ENCODE measurements at places on chromosomes 7 and 10. TPM values are rescaled to one million over a fixed set of nuclear protein-coding genes. Genes with fewer than 3 reads are reported as not detected.

DNA sequence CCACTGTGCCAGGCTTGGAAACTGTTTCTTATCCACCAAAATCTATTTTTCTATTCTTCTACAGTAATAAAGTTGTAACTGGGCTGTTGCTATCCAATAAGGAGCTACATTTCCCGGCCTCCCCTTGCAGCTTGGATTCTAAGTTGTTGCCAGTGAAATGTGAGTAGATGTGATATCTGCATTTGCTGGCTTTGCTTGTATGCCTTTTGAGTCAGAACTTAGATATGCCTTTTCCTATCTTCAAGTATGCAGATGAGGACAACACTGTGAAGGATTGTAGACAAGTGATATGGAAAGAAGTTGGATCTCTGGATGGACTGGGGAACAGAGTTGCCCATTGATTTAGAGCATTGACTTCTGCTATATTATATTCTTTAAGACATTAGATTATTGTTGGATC lies 236.9 kb downstream of the REEP3 start:
- DNase-seq = no peak

SYT15B gene
- total RNA-seq = 0.09 TPM

BCAP29 gene
- 151 TPM for total RNA-seq

FBXL13 gene
- total RNA-seq = 2.9 TPM

DNA sequence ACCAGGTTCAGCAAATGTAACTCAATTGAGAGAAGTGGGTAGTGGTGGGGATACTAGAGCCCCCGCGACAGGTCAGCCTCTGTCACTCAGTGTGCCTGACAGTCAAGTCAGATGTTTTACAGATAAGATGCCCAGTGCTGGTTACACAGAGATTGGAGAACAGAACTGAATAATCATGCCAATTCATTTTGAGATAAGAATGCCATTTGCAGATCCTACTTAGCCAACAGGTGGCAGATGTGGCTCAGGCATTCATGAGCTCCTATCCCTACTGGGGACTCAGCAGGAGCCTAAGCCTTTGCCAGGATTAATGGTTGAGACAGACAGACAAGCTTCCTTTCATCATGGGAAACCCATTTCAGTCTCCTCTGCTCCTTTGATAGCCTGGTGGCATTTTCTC lies 137.8 kb downstream of the MAPK8 start:
- DNase-seq = peak; percentile 58

DNA sequence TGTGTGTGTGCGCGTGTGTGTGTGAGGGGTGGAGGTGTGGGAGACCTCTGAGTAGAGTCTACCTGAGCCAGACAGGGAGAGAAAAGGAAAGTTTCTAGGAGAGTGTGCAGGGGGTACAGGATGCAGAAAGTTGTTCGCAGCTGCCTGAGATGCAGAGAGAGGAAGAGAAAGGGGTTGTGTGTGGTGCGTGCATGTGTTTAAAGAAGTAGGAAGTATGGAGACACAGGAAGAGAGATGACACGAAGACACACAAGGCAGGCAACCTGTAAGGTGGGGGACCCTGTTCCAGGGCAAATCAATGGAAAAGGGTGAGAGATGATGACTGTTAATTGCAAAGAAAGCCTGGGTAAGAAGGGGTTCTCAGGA lies 52.2 kb downstream of the C10orf105 start:
- DNase-seq = no peak

- no peak for DNase-seq
Observed at GRCh38 chr7:154785898-154786297, 217.0 kb downstream of the PAXIP1 start.

INPP5A gene
- total RNA-seq = 15.7 TPM

GRCh38 chr7:36606976-36607720 lies 117.1 kb downstream of the AOAH start:
- no peak for DNase-seq

GRCh38 chr7:12152196-12152918 lies 58.7 kb upstream of the TMEM106B start:
- DNase-seq = no peak

NKX2-3 gene
- 1.2 TPM for total RNA-seq

- no peak for DNase-seq
Observed at GRCh38 chr7:27519793-27520469, 142.8 kb downstream of the HIBADH start.

DNA sequence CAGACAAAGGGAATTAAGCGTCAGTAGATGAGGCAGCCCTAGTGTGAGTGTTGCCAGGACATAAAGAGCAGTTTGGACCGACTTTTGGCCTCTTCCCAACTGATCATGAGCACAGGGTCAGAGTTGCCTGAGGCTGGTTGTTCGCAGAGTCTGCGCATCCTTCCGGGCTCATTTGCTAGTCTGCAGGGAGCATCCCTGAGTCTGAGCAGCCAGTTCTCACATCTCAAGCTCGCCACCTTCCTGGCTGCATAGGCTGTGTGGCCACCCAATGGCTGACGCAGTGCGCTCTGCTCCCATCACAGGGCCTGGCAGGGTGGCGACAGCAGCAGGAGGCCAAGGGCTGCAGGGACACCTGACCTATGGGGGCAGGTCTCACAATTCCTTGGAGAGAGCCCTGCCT lies 5.0 kb downstream of the GAD2 start:
- DNase-seq = no peak

GRCh38 chr10:86795353-86795752 lies 38.9 kb downstream of the BMPR1A start:
- DNase-seq = peak; percentile 69

- DNase-seq = no peak
Observed at GRCh38 chr10:1957057-1957456, 219.7 kb upstream of the ADARB2 start.

- DNase-seq = no peak
Observed at GRCh38 chr10:18743926-18744325, 84.7 kb downstream of the ARL5B start.

GRB10 gene
- 23.1 TPM for total RNA-seq

All from A172 (cell line).